ENCODE measurements at places on chromosomes 4 and X.

DNA sequence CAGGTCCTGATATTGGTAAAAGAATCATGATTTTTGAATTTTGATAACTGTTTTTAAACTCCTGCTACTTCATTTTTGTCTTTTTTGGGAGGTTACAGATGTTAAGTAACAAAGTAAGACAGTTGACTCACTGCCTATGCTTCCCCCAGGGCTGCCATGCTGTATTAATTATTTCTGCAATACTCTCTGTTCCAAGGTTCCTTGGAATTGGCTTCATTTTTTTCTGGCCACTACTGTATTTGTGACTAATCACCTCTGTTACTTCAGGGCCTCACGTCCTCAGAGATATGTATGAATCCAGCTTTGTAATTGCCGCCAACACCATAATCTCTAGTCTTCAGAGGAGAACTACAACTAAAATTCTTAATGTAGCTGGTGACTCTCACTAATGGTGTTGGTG, 1729.3 kb downstream of the C4orf33 start:
- DNase-seq, result no peak

GRCh38 chrX:633985-634958, 3.7 kb downstream of the SHOX start:
- DNase-seq, result no peak

DNA sequence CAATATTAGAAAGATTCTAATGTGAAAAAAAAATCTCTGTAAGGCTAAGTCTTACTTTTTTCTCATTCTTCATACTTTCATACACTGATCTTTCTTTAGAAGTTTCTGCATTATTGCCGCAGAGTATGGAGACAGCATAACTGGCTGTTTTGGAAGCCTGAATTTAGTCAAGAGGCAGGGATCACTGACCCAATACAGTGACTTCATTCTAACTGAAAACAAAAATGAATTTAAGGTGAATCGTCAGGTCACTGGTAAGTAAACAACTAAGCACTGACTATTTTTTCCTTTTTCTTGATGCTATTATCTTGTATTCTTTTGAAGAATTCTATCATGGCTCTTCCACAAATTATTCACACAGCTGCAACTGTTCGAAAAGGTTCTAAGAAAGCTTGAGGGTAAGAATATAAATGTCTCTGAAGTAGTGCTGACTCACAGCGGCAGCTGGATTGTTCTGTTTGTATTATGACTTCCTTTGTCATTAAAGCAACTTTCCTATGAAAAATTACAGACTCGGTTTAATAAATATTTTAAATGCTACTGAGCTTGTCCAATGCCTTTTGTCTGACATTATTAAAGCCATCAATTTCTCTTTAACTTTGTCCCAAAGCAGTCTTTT, 609.3 kb downstream of the FSTL5 start:
- DNase-seq, result no peak

DNA sequence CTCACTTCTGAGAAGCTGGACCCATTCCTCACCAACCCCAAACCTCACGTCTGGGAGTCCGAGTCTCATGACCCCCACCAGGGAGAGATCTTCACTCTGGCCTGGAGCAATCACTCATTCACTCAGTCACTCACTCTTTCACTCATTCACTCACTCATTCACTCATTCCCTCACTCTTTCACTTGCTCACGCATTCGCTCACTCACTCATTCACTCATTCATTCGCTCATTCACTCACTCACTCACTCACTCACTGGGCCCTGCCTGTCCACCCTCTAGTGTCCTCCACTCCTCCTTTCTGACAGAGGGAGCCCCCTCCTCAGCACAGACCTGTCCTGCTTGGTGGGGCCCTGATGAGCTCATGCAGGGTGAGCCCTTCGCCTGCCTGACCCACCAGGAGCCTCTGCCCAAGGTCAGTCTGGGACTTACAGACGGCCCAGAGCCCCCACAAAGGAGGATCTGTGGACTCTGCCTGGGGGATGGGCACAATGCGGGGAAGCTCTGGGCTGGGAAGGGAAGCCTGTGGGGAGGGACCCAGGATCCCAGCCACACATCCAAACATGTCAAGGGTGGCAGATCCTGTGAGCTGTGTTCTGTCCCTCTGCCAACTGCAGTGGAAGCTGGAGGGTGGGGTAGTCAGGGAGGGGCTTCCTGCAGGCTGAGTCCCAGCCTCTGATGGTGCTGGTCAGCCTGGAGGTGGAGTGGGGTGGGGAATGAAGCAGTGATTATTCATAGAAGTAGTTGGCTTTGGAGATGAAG, 18.5 kb downstream of the CPZ start:
- no peak for DNase-seq

DNA sequence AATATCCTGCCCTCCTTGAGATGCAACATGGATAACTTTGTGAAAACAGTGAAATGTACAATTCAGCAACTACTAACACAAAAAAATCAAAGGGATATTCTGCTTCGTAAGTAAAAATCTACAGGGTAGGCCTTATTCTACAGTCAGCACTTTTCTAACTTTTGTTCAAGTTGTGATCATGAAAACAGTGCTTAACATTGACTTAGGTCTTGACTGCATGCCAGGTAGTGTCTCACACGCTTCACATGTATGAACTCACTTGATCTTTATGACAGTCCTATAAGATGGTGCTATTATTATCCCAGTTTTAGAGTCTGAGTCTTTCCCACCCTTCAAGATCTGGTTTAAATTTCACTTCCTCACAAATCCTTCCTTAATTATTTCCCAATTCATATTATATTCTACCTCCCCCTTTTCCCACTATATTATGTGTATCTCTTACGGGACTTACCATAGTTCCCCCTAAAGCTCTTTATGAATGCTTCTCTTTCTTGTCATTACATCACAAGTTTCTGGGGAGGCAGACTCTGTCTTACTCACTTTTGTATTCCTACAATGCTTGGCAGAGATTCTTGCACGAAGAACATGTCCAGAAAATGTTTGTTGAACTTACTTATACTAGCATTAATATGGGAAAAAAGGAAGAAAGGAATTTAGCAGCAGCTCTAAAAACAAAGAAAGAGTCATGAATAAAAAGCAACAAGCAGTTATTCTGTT, 179.8 kb downstream of the SCFD2 start:
- DNase-seq, result no peak

DNA sequence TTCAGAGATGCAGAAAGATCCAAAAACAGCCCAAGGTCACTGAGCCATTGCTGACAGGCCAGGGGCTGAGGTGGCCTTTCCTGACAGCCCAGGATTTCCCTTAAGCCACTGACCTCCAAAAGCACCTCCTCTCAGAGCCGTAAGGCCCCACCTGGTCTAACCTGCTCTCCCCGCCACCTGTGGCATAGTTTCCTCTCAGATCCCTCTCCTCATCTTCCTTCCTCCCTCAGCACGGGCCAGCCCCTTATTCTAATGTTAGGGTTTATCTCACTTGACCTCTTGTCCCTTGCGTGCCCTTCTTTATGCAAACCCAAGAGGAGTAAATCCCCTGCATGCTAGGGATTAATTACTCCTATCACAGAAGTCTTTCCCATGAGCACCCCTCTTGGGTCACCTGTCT, 113.0 kb downstream of the RBM47 start:
- no peak for DNase-seq

DNA sequence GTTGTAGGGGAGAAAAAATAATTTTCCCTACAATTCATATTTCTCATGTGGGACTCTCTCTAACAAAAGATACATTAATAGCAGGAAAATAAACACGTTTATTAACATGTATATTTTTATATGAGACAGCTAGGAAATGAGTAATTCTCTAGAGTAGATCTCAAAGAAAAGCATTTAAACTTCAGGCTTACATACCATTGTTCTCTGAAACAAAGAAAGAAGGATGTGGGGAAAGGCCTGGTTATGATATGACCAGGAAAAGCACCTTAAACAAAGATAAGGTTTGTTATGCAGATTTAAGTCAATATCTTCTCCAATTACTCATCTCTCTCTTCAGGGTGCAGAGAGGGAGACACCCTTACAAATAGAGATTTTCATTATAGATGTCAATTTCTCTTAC, 131.3 kb downstream of the SLC7A11 start:
- DNase-seq, result no peak

GRCh38 chr4:6607368-6608055, 32.5 kb downstream of the MAN2B2 start:
- DNase-seq, result no peak

DNA sequence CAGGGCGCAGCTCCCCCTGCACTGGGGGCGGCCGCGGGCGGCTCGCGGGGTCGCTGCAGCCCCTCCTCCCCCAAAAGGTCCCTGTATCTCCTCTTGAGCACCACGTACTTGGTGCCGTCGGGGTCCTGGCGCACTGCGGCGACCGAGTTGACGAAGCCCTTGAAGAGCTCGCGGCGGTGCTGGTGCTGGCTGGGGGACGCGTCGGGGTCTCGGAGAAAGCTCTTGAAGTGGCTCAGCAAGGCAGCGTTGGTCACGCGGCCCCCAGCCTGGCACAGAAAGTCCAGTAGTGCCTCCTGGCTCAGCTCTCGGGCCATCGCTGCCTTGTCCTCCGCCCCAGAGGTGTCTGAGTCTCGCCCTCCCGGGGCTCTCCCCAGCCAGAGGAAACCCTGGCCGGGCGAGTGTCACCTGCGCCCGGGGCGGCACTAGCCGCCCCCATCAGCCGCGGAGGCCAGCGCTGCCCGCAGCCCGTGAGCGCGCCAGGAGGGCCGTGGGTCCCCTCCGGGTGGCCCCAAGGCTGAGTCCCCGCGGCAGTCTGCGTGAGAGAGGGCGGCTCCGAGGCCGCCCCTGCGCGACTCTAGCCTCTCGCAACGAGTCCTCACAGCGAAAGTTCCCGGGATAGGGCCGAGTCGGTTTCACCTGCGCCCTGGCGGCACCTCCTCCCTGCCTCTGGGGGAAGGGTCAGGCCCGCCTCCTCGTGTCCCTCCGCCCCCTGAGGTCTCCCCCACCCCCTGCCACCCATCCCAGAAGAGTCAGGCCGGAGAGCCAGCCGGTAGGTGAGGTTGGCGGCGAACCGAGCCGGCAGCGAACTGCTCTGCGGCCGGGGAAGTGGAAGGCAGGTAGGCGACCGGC, at the start of gene SOWAHB:
SOWAHB (minus strand) TSS at position 609 of the 849 bp plus-strand sequence; CDS start at position 314, 295 bp downstream.
- DNase-seq, result no peak

DNA sequence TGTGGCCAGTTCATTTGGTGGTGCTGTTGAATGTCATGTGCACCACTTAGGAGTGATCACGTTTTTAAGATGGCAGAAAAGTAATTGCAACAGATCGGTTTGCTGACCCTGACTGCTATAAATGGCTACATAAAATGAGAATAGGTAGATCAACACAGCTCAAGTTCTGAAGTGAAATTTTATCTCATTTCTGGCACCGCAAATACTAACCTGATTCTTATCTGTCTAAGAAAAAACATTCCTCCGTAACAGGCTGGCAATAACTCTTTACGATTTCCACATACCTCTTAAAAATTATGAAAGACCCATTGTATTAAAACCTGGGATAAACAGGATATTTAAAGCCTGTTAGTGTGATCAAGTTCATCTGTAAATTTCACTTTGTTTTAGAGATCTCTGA, 387.5 kb downstream of the PDGFC start:
- DNase-seq, result no peak
